ENCODE measurements at places on chromosomes 6 and 20. TPM values are rescaled to one million over a fixed set of nuclear protein-coding genes. Genes with fewer than 3 reads are reported as not detected.

The IPCEF1 gene
- under 0.01 TPM for total RNA-seq

The CLVS2 gene
- 0.12 TPM for total RNA-seq

The TRIM31 gene
- not detected for total RNA-seq

The PTCHD4 gene
- 1.5 TPM for total RNA-seq

The SNAP91 gene
- 2.9 TPM for total RNA-seq

The BMP2 gene
- 5.0 TPM for total RNA-seq

The TMEM244 gene
- 0.66 TPM for total RNA-seq

The PM20D2 gene
- total RNA-seq = 8.2 TPM

The CAP2 gene
- total RNA-seq = 8.9 TPM

The SERPINB1 gene
- total RNA-seq = 2.5 TPM

The EFCAB8 gene
- total RNA-seq = not detected

The CDK5RAP1 gene
- total RNA-seq = 20.5 TPM

The E2F3 gene
- total RNA-seq = 4.8 TPM

The OTOR gene
- not detected for total RNA-seq

The IYD gene
- total RNA-seq = not detected
